ENCODE measurements at places on chromosomes 1 and 21.

DNA sequence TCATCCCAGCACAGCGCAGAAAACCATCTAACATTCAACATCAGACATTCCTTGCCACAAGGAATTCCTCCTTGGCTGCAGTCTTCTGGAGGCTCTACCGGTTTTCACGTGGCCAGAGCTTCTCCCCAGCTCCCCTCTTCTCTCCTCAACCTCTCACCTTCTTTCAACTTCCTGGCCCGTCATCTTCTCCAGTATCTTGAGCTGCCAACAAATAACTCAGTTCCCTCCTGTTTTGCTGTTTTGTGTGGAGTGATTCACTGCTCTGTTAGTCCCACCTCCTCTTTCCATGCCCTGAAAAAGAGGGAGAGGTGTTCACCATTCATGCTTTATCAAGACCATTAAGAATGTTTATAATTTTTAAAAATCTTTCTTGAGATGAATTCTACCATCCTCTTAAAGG lies 32.6 kb downstream of the PIGM start:
- no peak for DNase-seq

DNA sequence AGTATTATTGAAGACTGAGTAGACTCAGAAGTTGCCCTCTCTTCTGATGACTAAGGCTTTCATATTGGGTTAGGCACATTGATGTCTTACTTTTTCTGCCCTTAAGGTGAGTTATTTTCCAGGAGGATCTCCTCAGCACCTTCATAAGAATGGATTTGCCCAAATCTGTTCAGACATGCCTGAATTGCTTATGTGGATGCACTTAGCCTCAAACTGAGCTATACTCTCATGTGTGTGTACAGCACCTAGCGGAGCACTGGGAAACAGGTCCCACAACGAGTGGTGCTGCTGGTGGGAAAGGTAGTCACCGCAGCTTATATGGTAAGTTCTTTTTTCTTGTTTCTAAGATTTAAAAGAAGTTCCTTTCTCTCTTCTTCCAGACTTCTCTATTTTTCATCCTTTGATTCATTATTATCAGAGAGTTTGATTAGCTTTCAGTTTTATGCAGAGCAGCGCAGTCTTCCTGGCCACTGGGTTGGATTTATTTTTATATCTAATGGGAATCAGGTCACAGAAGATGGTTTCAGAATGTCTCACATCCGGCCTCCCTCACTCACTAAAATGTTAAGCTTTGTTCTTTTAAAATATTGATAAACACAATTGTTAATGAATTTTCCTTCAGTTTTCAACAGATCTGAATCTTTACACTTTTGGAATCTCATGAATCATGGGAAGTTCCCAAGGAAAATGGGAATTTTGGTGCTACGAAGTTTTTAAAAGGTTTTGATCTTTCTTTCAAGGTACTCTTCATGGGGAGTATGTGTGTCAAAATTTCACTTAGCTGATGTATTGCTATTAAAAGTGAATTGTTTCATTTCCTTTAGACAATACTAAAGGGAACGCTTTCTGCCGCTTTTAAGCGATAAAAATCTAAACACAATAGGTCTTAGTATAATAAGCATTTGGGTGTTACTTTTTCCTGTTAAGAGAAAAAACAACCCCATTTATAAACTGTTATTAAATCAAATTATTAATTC lies 58.5 kb downstream of the EXTL2 start:
- no peak for DNase-seq

DNA sequence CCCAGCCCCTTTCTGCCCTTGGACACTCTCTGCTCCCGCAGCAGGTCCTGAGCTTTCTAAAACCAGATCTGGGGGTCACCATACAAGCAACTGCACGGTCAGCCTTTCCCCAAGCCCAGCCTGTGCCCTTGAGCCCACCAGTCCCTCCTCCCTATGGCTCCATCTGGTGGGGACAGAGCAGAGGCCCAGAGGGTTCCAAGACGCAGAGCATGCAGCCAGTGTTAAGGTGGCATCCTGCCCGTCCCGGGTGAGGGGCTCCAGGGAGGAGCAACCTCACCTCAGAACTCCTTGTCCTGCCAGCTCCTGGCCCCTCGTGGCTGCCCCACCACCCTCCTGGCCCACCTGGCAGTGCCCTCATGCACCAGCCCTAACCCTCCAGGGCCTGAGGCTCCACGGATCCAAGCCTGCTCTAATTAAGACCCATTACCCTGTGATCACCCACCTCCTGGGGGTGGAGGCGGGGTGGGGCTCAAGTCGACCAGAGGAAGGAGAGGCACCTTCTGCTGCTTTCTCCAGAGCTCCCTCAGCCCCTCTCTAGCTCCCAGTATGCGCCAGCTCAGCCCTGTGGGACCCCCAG lies 8.5 kb downstream of the CHD5 start:
- DNase-seq, result no peak

DNA sequence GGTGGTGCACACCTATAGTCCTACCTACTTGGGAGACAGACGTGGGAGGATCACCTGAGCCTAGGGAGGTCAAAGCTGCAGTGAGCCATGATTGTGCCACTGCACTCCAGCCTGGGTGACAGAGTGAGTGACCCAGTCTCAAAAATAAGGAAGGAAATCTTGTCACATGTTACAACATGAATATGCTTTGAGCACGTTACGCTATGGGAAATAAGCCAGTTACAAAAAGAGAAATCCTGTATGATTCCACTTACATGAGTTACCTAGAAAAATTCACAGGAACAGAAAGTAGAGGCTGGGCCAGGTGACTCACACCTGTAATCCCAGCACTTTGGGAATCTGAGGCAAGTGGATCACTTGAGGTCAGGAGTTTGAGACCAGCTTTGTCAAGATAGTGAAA lies 6.7 kb upstream of the PADI6 start:
- no peak for DNase-seq

DNA sequence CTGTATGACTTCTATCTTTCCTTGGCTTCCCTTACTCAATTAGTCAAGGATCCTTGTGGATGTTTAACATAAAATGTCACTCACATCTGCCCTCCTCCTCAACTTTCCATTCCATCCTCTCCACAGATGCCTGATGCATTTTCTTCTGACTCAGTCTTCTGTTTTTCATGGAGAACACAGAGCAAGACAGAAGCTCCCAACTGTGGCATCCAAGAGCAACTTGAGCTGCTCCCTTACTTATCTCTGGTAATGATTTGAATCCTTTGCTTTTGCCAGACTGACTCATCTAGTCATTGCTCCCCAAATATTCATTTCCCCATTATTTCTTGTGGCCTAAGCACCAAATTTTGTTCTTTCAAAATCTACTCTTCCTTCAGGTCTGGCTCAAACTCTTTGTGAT lies 120.6 kb downstream of the LYPLAL1 start:
- DNase-seq, result no peak

DNA sequence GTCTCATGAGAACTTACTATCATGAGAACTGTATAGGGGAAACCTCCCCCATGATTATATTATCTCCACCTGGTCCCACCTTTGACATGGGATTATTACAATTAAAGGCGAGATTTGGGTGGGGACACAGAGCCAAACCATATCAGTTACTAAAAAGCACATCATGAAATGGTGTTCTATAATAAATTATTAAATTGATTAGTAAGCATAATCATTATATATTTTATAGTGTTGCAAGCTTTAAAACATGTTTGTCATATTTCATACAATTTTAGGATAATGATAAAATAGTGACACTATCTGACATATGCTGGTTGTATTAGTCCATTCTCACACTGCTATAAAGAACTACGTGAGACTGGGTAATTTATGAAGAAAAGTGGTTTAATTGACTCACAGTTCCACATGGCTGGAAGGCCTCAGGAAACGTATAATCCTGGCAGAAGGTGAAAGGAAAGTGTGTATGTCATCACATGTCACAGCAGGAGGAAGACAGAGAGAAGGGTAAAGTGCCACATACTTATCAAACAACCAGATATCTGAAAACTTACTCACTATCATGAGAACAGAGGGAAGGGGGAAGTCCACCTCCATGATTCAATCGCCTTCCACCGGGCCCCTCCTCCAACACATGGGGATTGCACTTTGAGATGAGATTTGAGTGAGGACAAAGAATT lies 539.2 kb upstream of the OLFM3 start:
- no peak for DNase-seq

- no peak for DNase-seq
These were observed 7.9 kb downstream of the AGRN start for GRCh38 chr1:1027791-1028190.

DNA sequence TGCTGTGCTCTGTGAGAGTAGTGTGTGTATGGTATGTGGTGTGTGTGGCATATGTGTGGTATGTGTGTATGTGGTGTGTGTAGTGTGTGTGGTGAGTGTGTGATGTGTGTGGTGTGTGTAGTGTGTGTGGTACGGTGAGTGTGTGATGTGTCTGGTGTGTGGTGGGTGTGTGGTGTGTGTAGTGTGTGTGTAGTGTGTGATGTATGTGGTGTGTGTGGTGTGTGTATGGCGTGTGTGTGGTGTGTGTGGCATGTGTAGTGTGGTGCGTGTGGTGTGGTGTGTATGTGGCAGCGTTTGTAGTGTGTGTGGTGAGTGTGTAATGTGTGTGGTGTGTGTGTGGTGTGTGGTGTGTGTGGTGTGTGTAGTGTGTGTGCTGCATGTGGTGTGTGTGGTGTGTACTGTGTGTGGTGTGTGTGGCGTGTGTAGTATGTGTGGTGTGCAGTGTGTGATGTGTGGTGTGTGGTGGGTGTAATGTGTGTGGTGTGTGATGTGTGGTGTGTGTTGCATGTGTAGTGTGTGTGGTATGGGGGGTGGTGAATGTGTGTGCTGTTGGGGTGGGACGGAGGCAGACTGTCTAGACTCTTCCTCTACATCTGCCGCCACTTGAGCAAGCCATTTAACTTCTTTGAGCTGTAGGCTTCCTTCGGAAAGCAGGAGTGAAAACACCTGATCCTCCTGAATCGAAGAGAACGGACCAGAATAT lies 33.5 kb downstream of the GPA33 start:
- DNase-seq, result no peak

GRCh38 chr1:168468042-168468809 lies 75.6 kb downstream of the XCL2 start:
- no peak for DNase-seq

- DNase-seq, result no peak
These were observed 11.1 kb upstream of the REG4 start for GRCh38 chr1:119822406-119822805.

GRCh38 chr1:178581351-178582303 lies 68.7 kb downstream of the TEX35 start:
- DNase-seq, result no peak

DNA sequence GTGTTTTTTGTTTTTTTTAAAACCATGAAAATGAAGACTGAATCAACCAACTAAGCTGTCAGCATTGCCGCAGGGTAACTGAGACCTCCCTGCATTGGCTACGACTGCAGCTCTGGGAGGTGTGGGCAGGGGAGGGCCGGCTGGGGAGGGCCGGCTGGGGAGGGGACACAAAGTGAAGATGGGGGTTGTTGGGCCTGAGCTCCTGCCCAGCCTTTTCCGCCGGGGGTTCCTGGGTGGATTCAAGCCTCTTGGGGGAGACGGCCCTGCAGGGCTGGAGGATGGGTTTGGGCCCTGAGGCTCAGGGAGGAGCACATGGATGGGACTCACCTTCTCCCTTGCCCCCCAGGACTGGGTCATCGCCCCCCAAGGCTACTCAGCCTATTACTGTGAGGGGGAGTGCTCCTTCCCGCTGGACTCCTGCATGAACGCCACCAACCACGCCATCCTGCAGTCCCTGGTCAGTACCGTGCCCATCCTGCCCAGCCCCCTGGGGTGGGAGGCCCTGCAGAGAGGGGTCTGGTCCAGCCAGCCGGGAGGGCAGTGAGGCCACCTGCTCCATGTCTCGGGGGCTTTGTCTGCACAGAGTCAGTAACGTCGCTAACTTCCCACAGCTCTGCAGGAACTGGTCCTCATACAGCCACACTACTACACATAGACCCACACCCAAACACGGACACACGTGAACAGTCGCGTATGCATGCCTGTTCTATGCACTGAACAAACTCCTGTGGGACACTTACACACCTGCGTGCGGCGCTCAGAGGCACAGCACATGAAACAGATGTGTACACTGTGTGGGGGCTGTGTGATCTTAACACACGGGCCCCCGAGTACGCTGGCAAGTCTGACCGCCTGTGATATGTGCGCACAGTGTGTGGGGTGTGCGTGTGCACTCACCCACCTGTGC lies 31.5 kb downstream of the BMP8A start:
- no peak for DNase-seq

DNA sequence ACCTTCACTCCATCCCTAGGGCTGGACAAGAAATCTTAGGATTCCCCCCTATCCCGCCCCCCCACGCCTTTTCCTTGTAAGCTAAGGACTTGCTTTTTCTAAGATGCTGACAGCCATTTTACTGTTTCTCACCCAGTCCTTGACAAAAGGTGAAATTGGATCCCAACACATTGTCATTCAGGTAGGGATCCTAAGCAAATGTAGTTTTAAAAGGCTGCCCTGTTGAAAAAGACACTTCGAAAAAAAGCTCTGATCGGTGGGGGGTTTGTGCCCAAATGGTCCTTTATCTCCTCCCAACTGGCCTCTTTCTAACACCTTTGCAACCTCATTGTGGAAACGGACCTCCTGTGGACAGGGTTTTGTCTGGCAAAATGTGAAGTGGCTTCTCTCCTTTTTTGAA lies 2.9 kb downstream of the CACHD1 start:
- DNase-seq, result no peak

DNA sequence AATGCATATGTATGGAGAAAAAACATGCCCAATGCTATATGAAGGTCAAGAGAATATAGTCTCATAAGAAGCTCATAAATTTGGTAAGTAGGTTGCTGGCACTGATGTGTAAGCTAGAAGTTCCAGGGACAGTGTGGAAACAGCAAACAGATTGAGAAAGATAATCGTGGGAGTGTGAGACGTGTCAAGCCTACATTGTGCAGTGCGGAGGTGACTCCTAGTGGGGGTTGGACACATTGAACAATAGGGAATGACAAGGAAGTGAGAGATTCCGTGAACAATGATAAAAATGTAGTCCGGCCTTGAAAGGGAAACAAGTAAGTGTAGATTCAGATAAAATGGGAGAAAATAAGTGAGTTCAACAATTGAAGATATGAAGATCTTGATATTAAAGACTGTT lies 788.4 kb upstream of the PRMT6 start:
- DNase-seq, result no peak

GRCh38 chr1:86430376-86430775 lies 6.4 kb downstream of the CLCA2 start:
- no peak for DNase-seq

DNA sequence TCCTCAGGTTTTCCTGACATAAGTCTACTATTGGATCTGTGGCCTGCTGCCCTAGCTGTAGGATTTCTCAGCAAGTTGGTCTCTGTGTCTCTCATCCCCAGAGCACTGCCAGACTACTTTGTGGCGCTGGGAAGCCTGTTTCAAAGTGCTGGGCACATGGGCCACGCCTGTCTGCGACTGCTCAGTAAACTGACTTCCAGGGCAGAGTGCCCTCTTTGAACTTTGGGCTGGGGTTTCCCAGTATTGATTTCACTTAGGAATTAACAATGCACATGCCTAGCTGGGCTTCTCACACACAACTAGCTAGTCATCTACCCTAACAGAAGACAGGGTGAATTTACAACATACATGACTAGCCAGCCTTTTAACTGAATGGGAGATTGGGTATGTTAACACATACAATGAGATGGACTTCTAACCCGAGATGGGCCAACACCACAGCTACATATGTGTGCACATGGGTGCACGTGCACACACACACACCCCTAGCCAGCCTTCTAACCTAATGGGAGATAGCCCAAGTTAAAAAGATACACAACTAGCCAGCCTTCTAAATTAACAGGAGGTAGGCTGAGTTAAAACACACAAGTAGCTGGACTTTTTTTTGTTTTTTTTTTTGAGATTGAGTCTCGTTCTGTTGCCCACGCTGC lies 6.9 kb upstream of the TRIM17 start:
- no peak for DNase-seq

Measured in cortex of kidney (tissue), 1 donor.